ENCODE measurements at places on chromosomes 3 and 15. TPM values are rescaled to one million over a fixed set of nuclear protein-coding genes. Genes with fewer than 3 reads are reported as not detected.
A peak's percentile ranks its signal among the peaks of the same experiment; 100 is the strongest.

Gene PLAAT1
- total RNA-seq = 2.2 TPM

Gene GUCA1C
- total RNA-seq = not detected

Gene OR5K2
- total RNA-seq = not detected

DNA sequence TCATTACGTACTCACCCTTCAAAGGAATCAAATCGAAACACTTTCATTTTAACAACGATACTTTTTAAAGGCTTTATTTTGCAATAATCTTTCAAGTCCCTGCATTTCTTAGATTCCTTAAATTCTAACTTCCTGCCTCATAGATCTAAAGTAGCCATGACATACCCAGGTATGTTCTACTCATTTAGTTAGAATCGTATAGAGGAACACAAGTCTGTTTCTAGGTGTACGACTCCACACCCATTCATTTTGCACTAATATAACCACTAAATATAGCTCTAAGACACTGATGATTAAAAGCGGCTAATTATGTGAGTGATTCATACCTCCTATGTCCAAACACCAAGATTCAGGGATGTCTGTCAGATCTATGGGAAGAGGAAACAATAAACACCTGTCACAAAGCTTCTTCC lies 1.3 kb downstream of the ATP13A3 start:
- peaks cover 12% of the 10 kb centered on the region for H3K36me3 ChIP-seq
- peak overlapping the region; percentile 95 for H3K27ac ChIP-seq
- H3K4me1 ChIP-seq = peaks cover 33% of the 10 kb centered on the region
- no peaks in the 10 kb centered on the region for H3K27me3 ChIP-seq
- peak overlapping the region; percentile 90 for H3K4me3 ChIP-seq

DNA sequence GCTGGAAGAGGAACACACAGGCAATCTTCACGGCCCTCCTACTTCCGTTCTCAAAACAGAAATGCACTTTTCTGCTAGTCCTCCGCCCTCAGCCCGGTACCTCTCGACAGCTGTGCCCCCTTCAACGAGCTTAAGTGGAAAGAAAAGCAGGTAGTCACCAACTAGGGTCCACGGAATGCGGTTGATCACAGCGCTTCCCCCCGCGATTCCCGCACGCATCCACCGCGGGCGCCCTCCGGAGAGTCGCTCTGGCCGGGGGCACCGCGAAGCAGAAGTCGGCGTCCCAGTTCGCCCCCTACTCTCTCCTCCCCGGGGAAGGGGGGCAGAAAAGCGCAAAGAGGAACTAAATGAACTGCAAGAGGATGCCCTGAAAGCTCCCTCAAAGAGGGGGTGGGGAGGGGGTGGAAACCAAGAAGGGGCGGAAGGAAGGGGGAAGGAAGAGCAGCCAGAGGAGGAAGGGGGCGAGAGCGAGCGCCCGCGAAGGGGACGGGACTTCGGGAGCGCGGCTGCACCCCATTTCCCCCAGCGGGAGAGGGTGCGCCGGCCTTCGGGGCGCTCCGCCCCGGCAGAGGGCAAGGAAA lies 738 bp downstream of the ACAP2 start:
- no peaks in the 10 kb centered on the region for H3K27me3 ChIP-seq
- peaks cover 14% of the 10 kb centered on the region for H3K4me1 ChIP-seq
- H3K36me3 ChIP-seq = no peaks in the 10 kb centered on the region
- peak overlapping the region; percentile 89 for H3K4me3 ChIP-seq
- peak overlapping the region; percentile 93 for H3K27ac ChIP-seq

- peaks cover 20% of the 10 kb centered on the region for H3K27me3 ChIP-seq
- no peak overlapping the region for H3K4me3 ChIP-seq
- H3K36me3 ChIP-seq = no peaks in the 10 kb centered on the region
- H3K27ac ChIP-seq = no peak overlapping the region
- DNase-seq = no peak
Measured at GRCh38 chr15:66101715-66102395, 151.7 kb downstream of the MEGF11 start.

- no peaks in the 10 kb centered on the region for H3K36me3 ChIP-seq
- H3K4me1 ChIP-seq = peaks cover 2% of the 10 kb centered on the region
- no peak overlapping the region for H3K27ac ChIP-seq
- H3K4me3 ChIP-seq = no peak overlapping the region
- no peak for DNase-seq
Measured at GRCh38 chr15:68343579-68344225, 66.2 kb downstream of the FEM1B start.

DNA sequence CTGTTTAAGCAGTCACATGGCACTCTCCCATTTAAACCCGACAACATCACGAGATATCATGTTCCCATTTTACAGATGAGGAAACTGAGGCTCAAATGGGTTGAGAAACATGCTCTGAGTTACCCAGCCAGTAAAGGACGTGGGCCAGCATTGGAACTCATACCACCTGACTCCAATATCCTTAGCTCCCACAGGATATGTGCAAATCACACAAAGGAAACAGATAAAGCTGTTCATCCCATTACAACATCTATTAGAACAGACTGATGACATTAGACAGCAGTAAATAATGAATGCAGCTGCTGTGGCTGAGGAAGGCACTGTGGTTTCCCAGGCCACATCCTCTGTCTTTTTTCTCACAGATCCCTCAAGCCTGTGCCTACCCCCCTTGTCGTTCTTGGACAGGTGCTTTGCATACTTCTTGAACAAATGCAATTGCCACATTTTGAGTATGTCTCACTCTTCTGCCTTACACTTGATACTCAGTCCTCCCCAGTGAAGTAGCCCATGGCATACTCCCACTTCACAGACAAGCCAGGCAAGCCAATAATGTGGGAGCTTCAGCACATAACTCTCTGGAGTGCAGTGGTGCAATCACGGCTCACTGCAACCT lies 17.7 kb downstream of the FRMD4B start:
- H3K27ac ChIP-seq = no peak overlapping the region
- H3K4me1 ChIP-seq = peaks cover 5% of the 10 kb centered on the region
- no peaks in the 10 kb centered on the region for H3K27me3 ChIP-seq
- no peaks in the 10 kb centered on the region for H3K36me3 ChIP-seq
- DNase-seq = no peak
- no peak overlapping the region for H3K4me3 ChIP-seq

- H3K27ac ChIP-seq = peak overlapping the region; percentile 9
- DNase-seq = no peak
- H3K4me3 ChIP-seq = no peak overlapping the region
Measured at GRCh38 chr15:72141171-72142084, 23.2 kb downstream of the SENP8 start.

DNA sequence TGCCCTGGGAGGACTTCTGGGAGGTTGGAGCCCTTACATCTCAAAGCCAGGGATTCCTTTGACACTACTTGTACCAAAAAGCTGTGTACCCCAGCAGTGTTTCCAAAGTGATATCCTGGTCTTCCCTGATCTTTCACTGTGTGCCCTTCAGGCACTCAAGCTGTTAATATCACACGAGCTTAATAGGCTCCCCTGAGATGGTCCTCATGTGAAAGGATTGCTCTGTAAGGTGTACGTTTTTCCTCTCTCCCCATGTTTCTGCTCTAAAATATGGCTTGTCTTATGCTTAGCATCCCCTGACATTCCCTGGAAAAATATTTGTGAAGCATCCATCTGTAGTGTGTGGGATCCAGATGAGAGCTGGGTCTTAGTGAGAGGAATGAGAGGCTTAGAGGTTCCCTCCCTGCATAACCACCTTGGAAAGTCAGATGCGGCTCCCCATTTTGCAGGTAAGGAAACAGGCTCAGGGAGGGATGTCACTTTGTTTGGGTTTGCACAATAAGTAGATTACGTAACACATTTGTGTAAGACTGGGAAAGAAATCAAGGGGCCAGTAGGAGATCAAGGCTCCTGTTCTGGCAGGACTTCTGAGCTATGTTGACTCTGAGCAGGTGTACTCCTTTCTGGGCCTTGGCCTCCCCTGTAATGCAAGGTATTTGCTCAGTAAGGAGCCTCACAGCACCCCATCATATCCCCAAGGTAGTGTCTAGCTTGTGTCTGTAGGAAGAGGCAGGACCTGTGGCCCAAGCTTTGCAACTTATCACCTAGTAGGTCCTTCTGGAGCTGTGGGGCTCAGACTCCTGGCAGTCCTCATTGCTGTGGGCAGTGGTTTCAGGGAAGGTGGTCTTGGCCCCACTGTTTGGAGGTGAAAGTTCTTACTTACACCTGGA lies 667 bp upstream of the ACOX2 start:
- H3K36me3 ChIP-seq = no peaks in the 10 kb centered on the region
- H3K27me3 ChIP-seq = no peaks in the 10 kb centered on the region
- no peak for DNase-seq
- peaks cover 22% of the 10 kb centered on the region for H3K4me1 ChIP-seq

DNA sequence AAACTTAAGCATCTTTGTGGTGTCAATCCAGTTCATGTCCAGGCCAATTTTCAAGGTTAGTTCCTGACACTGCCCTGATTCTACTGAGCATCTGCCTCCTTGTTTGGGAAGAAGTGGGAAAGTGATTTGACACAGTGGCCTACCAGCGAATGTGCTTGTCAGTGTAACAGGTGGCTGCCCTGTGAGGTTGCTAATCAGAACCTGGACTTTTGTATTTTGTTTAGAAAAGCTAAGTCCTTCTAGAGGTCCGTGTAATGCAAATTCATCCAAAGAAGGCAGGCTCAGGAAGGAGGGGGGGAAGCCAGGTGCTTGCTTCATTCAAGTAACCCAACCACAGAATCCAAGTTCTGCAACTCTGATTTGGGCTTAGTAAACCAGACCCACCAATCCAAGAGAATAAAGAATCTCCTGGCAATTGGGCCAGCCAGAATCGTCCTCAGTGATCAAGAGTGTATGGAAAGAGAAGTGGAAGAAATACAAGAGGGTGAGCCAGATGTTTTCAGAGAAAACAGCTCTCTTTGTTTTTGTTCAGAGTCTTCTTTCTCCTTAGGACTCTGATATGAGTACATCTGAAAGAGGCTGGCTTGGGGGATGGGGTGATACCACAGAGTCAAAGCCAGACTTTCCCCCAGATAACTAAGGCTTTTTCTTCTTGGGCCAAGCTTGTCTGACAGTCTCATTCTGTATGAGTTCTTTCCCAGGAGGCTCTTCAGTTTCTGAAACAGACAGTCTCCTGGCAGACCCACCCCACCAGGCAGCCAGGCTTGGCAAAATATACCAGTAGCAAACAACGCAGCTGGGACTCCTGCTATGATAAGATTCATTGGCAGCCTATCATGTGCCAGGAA lies 508.9 kb upstream of the TBL1XR1 start:
- no peak overlapping the region for H3K4me3 ChIP-seq
- H3K27me3 ChIP-seq = no peaks in the 10 kb centered on the region
- peaks cover 9% of the 10 kb centered on the region for H3K4me1 ChIP-seq
- H3K36me3 ChIP-seq = no peaks in the 10 kb centered on the region
- no peak overlapping the region for H3K27ac ChIP-seq

GRCh38 chr3:122758877-122759560 lies 34.6 kb downstream of the HSPBAP1 start:
- peaks cover 20% of the 10 kb centered on the region for H3K4me1 ChIP-seq
- peak overlapping the region; percentile 3 for H3K27ac ChIP-seq
- H3K27me3 ChIP-seq = no peaks in the 10 kb centered on the region
- no peak for DNase-seq
- H3K36me3 ChIP-seq = peaks cover 5% of the 10 kb centered on the region

- H3K36me3 ChIP-seq = no peaks in the 10 kb centered on the region
- H3K4me3 ChIP-seq = no peak overlapping the region
- H3K27ac ChIP-seq = no peak overlapping the region
- H3K4me1 ChIP-seq = no peaks in the 10 kb centered on the region
- DNase-seq = no peak
Measured at GRCh38 chr3:175288621-175289020, 429.5 kb downstream of the NAALADL2 start.

DNA sequence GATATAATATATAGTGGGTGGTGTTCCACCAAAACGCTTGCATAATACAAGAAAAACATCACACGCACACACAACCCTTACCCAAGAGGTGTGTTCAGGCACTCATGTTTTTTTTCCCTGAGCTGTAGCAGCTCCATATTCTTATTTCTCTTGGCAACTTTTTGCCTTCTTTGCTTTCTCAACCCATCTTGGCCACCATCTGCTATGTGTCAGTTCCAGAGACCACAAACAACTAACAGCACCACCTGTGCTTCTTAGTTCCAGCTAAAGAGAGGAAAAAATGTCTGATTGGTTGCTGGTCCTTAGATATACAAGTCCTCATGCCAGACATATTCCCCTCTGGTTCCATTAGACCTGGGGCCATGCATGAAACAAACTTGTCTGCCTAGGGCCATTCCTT lies 11.9 kb downstream of the ACTC1 start:
- peaks cover 10% of the 10 kb centered on the region for H3K27me3 ChIP-seq
- H3K4me1 ChIP-seq = no peaks in the 10 kb centered on the region
- H3K27ac ChIP-seq = no peak overlapping the region

All from progenitor cell of endocrine pancreas (in vitro differentiated cells).